ENCODE measurements at places on chromosomes 2 and 18.
A peak's percentile ranks its signal among the peaks of the same experiment; 100 is the strongest.

GRCh38 chr2:207807516-207807915 is 37.8 kb upstream of the FZD5 start:
- DNase-seq, result peak; percentile 6

- no peak for DNase-seq
Measured at GRCh38 chr2:190367091-190367490, 23.7 kb downstream of the INPP1 start.

DNA sequence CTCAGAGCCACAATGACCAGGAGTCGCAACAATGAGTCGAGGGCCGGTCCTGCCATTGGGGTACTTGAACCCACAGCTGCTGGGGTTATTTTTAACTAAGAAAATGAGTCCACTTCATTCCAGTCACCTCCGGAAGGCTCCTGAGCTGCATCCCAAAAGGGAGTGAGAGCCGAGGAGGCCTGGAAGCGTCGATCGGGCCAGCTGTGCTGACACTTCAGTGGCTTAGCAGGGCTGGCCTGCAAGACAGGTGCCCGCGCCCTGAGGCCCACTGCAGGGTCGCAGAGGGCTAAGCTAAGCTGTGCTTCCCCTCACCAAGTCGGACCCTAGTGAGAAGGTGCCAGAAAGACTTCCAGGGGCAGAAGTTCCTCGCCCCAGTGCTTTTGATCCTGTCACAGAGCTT is 21.1 kb downstream of the TBC1D8 start:
- no peak for DNase-seq

DNA sequence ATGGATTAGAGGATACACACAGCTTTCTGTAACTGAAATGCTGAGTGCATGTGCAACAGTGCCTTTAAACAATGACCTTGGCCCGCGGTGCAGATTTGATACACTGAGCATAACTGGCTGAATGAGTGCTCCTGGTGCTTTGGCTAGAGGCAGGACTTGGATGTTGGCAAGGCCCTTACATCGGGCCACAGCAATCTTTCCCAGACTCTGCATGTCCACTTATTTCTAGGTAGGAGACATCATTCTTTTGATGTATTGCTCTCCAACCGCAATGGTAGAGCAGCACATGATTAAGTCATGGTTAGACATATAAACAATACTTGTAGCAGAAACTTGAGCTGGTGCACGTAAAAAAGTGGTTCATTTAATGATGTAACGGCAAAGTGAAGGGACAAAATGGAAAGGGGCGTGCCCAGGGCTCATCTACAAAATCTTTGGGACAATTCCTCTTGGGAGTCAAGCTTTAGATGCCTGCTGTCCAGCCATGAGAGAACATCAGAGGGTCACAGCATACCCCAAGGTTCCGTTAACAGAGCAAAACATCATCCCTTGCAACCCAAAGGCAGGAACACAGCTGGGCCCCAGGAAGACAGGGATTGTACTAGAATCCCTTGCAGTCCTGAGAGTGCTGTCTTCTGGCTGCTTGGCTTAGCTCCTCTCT is 43.4 kb downstream of the RAB31 start:
- no peak for DNase-seq

DNA sequence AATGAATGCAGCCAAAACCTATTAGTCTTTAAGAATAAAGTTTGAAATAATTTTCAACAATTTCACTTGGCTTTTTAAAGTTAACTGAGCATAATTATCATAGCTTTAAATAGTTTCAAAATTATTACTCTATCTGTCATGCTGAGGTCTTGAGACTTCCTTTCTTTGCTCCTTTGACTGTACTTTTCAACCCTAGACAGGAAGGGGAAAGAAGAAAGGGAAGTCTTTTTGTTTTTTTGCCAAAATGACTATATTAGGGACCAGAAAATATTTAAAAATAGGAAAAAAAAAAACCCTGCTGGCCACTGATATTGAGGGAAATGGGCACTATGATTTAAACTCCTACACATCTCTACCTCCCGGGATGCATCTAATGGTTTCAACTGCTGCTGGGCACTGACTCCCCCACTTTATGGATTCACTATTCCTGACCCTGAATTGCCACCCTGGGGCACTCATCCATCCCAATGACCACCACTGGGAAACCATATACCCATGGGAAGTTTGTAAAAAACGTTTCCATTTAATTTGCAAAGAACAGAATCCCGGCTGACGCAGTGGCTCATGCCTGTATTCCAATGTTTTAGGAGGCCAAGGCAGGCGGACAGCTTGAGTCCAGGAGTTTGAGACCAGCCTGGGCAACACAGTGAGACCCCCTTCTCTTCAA is 50.5 kb downstream of the GAREM1 start:
- peak; percentile 26 for DNase-seq

- DNase-seq, result peak; percentile 89
Measured at GRCh38 chr2:9261231-9261883, 54.7 kb downstream of the ASAP2 start.

DNA sequence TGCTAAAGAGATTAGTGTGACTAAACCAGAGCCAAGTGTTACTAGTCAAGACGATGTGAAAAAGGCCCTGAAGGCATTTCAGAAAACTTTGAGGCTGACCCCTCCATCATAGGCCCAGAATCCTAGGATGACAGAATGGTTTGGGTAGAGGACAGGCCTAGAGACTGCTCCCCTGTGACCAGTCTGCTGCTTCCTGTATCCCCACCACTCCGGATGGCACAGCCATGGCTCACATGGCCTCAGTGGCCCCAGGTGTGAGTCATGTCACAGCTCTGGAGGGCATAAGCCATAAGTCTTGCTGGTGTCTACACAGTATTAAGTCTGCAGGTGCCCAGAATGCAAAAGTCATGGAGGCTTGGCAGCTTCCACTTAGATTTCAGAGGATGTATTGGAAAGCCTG is 12.4 kb upstream of the STAT1 start:
- DNase-seq, result no peak

- no peak for DNase-seq
Measured at GRCh38 chr2:173226899-173227698, 127.6 kb upstream of the CDCA7 start.

DNA sequence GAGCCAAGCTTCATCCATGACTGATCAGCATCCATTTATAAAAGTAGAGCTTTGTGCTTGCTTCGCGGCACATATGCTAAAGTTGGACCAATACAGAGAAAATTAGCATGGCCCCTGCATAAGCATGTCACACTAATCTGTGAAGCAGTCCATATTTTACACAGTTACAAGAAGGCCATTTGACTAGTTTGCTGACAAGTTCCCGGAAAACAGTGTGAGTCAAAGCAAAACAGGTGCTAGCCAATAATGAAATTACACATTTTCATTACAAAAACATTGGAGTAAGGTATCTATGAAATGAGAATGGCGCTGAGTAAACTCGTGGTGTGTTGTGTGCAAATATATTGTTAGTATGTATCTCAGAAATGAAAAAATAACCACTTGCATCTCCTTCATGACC is 4.7 kb downstream of the ANKRD62 start:
- no peak for DNase-seq

GRCh38 chr2:121664713-121665112 is 15.5 kb upstream of the CLASP1 start:
- no peak for DNase-seq

GRCh38 chr2:96526101-96526591 is 10.4 kb upstream of the ARID5A start:
- no peak for DNase-seq

GRCh38 chr18:49898421-49898820 is 85.1 kb upstream of the ACAA2 start:
- peak; percentile 51 for DNase-seq

DNA sequence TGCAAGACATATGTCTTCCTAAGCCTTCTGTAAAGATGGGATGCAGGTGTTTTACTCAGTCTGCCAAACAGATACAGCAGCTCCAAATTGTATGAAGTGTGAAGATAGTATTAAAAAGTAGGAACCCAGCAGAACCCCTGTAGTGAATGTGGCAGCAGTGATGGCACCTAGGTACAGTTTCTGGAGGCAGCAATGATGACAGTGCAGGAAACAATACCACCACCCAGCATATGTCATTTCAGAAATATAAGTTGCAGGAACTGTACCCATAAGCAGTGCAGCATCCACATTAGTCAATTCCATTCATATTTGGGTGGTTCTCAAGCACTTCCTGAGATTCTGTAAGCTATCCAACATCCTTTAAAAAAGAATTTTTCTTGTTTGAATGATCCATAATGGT is 46.7 kb upstream of the ATP5MC3 start:
- no peak for DNase-seq

- no peak for DNase-seq
Measured at GRCh38 chr2:228407821-228408220, 226.3 kb upstream of the SPHKAP start.

DNA sequence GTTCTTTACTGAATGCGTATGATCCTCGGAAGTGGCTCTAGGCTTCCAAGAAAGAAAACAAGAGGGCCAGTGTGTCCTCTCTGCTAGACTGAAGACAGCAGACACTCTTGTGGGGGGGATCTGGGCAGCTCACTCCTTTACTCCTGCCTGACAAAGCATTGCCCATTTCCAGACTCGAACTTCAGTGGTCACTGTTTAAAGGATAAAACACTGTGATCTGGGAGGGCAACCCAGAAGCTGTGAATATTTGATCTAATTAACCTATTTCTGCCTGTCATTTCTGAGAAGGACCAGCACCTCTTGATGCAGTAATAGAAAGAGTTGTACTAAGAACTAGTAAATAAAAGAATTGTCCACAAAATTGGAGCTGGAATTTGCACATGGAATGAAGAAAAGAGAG is 24.5 kb upstream of the CCDC68 start:
- DNase-seq, result no peak

DNA sequence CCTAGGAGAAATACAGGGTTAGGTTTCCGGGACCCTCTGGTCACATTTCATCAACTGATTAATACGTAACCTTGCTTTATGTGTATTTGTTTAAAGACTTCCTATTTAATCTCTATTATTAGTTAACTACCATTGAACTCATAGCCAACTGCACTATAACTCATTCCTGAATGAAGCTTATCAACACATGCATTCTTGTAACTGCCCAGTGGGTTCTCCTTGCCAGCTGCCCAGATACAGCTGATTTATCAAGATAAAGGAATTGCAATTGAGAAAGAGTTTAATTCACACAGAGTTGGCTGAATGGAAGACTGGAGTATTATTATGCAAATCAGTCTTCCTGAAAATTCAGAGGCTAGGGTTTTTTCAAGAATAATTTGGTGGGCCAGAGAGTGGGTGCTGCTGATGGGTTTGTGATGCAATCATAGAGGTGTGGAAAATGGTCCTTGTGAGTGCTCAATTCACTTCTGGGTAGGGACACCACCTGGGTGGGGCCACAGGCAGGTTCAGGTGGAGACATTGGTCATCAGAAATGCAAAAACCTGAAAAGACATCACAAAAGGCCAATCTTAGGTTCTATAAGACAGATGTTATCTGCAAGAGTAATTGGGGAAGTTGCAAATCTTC is 21.1 kb upstream of the NOSTRIN start:
- DNase-seq, result no peak

GRCh38 chr2:187482796-187483195 is 34.7 kb upstream of the CALCRL start:
- DNase-seq, result peak; percentile 41

DNA sequence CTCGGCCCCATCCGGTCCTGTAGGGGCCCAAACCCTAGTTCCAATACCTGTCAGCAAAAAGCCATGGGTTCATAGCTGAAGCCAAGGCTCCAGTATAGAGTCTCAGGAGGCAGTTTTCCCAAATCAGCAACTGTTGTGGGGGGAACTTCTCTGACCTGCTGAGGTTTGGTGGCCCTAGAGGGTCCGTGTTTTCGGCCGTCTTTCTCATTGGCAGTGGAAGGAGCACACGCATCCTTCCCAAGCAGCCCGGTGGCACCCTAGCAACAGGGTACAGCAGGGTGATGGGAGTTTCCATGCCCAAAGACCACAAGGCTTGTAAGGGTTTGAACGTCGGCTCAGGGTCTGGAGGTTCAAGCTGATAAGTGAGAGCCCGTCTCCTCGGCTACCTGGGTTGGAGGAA is 6.6 kb downstream of the FOSL2 start:
- DNase-seq, result no peak

DNA sequence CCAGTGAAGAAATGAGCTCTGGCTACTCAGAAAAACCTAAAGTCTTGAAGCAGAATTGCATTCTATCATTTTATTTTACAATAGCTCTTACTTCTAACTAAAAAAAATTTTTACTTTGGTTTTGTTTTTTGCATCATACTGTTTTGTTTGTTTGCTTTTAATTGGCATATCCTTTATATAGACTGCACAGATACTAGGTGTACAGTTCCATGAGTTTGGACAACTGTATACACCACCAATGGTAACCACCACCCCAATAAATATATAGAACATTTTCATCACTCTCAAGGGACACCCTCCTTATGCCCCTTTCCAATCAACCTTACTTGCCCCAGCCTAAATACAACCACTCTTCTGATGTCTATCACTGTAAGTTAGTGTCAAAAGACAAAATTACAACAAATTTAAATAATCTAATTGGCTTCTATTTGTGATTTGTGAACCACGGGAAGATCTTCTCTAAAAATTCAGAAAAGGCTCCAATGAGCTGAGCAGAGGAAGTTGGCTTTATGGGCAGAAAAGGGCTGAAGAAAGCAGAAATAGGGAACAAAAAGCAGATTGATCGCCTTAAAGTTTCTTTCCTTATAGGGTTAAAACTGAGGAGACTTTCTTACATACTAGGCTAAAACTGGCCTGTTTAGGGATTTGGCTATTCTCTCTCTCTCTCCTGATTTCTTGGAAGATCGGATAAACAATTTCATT is 22.2 kb upstream of the SOS1 start:
- no peak for DNase-seq

DNA sequence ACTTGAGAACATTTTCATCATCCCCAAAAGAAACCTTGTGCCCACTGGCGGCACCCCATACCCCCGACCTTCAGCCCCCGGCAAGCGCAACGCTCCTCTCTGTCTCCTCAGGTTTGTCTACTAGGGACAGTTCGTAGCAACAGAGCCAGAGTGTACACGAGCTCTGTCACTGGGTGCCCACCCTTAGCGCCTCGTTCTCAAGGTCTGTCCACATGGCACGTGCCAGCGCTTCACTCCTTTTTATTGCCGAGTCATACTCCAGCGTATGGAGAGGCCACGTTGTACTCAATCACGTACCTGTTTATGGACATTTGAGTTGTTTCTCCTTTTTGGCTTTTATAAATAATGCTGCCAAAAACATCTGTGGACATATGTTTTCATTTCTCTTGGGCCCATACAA is 30.3 kb upstream of the GPC1 start:
- no peak for DNase-seq

DNA sequence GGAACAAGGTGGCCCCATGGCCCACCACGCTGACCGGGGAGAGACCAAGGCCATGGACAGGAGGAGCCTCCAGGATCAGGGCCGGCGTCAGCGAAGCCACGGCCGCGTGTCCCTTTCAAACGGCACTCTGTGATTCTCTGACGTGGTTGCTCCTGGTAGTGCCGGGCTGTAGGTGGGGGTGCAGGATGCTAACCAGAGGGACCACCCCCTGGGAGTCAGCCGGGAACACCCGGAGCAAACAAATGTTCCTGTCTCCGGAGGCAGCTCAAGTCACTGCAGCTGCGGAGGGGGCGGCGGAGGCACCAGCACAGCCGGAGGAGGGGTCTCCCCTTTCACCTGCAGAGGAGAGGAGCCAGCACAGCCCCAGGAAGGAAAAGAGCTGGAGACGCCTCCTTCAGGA is 750.6 kb upstream of the SALL3 start:
- DNase-seq, result no peak

- DNase-seq, result no peak
Measured at GRCh38 chr2:3183766-3184165, 193.9 kb downstream of the EIPR1 start.

GRCh38 chr18:12765126-12765525 is 62.3 kb downstream of the PSMG2 start:
- DNase-seq, result no peak

Measured in suppressor macrophage treated with lipopolysaccharide for 4 hours (primary cell).